ENCODE measurements at places on chromosomes 7 and 10.

DNA sequence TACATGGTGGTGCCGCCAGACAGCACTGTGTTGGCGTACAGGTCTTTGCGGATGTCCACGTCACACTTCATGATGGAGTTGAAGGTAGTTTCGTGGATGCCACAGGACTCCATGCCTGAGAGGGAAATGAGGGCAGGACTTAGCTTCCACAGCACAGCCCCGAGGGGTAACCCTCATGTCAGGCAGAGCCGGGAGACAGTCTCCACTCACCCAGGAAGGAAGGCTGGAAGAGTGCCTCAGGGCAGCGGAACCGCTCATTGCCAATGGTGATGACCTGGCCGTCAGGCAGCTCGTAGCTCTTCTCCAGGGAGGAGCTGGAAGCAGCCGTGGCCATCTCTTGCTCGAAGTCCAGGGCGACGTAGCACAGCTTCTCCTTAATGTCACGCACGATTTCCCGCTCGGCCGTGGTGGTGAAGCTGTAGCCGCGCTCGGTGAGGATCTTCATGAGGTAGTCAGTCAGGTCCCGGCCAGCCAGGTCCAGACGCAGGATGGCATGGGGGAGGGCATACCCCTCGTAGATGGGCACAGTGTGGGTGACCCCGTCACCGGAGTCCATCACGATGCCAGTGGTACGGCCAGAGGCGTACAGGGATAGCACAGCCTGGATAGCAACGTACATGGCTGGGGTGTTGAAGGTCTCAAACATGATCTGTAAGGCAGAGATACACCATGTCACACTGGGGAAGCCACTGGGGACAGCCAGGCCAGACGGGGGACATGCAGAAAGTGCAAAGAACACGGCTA lies 104.6 kb upstream of the TNRC18 start:
- no peak for DNase-seq

DNA sequence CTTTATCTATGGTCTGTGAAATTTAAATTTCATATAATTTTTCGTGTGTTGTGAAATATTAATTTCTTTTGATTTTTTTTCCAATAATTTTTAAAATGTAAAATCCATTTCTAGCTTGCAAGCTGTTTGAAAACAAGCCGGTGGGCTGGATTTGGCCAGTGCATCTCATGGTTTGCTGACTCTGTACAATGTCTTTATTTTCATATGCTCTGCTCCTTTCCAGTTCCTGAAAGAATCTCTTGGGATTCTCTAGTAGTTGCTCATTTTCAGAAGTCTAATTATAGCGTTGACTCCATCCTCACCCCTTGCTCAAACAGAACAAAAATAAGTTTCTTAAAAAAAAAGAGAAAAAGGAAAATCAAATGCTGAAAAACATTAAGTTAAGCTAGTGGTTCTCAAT lies 21.4 kb downstream of the UBN2 start:
- DNase-seq, result no peak

- DNase-seq, result no peak
Measured at GRCh38 chr10:48444861-48445841, 138.7 kb downstream of the MAPK8 start.

DNA sequence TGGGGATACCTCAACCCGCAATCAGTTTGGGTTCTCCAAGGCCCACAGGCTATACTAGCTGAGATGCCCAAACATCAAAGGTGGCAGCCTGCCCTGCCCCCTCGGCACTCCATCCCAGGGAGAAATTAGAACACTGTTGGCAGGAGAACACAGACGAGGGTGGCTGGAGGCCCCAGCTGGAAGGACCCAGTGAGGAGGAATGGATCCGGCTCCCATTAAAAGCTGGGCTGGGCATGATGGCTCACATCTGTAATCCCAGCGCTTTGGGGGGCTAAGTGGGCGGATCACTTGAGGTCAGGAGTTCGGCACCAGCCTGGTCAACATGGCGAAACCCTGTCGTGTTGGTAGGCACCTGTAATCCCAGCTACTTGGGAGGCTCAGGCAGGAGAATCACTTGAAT lies 199.9 kb upstream of the GNAI1 start:
- no peak for DNase-seq

GRCh38 chr10:43049081-43049551 lies 27.8 kb upstream of the RET start:
- no peak for DNase-seq

GRCh38 chr10:95341716-95342130 lies 50.9 kb upstream of the PDLIM1 start:
- DNase-seq, result no peak

DNA sequence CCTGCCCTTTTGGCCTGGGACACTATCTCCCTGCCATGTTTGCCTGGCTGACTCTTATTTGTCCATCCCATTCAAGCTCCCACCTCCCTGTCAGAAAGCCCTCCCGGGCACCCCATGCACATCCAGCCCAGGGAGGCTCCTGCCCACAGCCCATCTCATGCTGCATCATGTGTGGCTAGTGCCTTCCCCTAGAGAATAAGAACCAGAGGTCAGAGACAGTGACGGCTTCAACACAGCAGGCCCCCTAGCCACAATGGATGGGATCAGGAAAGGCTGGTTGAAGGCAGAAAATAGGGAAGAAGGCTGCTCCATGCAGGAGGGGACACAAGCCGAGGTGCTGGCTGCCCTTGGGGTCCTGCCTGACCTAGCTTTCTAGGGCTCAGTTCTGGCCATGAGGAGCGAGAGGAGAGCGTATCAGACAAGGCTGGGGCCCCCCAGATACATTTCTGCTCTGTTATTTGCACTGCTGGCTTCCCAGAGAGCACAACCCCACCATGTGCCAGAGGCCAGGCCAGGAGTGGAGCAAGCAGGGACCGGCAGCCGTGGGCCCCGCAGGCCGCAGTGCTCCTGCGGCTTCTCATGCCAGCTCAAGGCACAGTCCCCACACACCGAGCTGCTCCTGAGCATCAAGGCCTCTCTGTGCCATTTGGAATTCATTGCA lies 161.1 kb upstream of the ZMIZ1 start:
- no peak for DNase-seq

Data from activated CD4-positive, CD25-positive, alpha-beta regulatory T cell treated with anti-CD3 and anti-CD28 coated beads, Interleukin-2, amount 50 U/mL, for 16 hours (primary cell).